T-helper 1 cell (primary cell): ENCODE measurements at places on chromosomes 1 and 21.

- DNase-seq = peak; percentile 4
Measured at GRCh38 chr1:201530741-201531531, 8.0 kb upstream of the NAV1 start.

- no peak for DNase-seq
Measured at GRCh38 chr1:15358565-15359133, 51.0 kb upstream of the EFHD2 start.

GRCh38 chr1:110684491-110684890 is 9.8 kb upstream of the KCNA3 start:
- no peak for DNase-seq

GRCh38 chr1:77468257-77468948 is 186.6 kb downstream of the AK5 start:
- DNase-seq = no peak
